Endodermal cell (in vitro differentiated cells): ENCODE measurements at places on chromosomes 11 and 22. TPM values are rescaled to one million over a fixed set of nuclear protein-coding genes. Genes with fewer than 3 reads are reported as not detected.

DNA sequence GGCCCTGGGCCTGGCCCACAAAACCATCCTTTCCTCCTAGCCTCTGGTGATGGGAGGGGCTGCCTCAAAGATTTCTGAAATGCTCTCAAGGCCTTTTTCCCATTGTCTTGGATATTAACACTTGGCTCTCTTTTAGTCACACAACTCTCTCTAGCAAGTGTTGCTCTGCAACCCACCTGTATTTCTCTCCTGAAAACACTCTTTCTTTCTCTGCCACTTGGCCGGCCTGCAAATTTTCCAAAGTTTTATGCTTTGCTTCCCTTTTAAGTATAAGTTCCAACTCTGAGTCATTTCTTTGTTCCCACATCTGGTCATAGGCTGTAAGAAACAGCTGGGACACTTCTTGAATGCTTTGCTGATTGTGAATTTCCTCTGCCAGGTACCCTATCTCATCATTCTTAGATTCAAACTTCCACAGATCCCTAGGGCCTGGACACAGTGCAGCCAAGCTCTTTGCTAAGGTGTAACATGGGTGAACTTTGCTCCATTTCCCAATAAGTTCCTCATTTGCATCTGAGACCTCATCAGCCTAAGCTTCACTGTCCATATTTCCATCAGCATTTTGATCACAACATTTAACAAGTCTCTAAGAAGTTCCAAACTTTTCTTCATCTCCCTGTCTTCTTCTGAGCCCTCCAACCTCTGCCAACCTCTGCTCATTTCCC is 93.8 kb downstream of the TRIM29 start:
- DNase-seq, result no peak

DNA sequence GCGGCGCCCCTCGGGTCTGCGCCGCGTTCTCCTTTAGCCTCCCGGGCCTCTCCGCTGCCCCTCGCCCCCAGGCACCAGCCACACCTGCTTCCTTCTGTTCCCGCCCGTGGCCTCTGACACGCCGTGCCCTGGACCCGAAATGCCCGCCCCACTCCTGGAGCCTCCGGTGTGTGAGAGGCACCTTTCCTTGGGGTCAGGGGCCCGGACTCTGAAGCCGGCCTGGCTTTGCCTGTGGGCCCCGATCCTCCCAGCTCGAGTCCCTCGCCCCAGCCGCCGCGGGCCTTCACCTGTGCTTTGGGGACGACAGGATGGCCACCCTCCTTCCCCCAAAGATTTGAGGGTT is 661 bp upstream of the CDPF1 start:
- no peak for DNase-seq

OR56B4 gene
- not detected in 2 replicates for total RNA-seq

FGF3 gene
- not detected in 3 replicates for total RNA-seq

C11orf42 gene
- not detected in 2 replicates for total RNA-seq

DNA sequence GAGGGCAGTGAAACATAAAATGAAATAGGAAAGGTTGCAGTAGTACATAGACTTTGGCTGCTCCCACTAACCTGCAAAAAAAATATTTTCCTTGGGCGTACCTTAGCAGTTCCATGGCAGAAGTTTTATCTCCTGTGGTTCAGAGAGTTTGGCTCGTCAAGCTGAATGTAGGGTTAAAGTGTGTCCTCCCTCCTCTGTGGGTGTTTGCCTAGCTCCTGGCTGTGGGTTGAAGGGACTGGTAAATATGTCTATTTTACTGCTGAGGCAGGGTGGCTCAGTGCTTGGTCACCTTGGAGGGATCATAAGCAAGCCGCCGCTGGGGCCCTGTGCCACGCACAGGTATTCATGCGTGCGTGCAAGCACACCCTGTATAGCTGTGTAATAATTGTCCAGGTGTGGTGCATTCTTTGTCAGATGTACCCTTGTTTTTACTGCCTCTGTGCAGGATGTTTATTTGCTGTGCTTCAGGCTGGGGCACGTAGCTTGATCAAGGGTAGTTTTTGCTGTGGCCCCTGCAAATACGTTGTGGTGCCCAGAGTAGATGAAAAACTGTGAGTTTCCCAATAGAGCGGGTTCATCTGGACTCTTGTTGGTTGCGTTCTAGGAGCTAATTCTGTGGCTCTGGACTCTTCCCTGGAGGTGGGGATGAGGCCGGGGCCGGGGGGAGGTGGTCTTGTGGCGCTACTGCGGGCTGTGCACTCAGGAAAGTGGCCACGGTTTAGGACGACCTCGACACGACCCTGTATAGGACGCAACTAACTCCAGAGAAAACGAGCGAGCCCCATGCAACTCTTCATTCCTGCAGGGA is 732 bp upstream of the SORL1 start:
- no peak for DNase-seq

DNA sequence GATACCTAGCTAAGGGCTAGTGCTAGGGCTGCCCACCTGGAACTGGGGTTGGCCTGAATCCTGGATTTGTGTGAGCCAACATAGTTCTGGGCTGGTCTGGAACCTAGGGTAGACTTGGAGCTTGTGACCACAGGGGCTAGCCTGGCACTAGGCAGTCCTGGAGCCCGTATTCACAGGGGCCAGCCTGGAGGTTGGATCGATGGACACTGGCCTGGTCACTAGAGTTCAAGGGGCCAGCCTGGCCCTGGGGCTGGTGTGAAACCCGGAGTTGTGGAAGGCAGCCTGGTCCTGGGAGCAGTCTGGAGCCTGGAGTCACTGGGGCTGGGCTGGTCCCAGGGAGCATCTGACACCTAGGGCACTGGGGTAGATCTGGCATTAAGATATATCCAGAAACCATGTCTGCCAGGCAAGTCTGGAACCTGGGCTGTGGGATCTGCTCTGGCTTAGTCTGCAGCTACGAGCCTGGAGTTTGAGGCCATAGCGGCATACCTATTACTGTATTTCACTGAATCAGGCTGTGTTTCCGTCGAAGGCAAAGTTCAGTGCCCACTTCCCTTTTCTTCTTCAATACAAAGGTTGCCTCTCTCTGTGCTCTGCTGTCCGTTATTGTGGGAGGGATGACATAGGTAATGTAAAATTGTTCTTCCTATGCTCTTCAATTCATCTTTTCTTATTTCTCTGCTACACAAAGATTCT is 9.1 kb upstream of the GLYATL1B start:
- DNase-seq, result no peak

CDKN1C gene
- total RNA-seq, result 36.6 to 86.6 TPM (median 37.6 TPM) in 3 replicates

GRCh38 chr11:120172054-120172911 is 34.4 kb upstream of the TRIM29 start:
- DNase-seq, result peak; percentile 92

GRCh38 chr22:25747245-25747944 is 5.4 kb downstream of the MYO18B start:
- no peak for DNase-seq

GRCh38 chr22:40345815-40346184 is 500 bp upstream of the ADSL start:
- peak; percentile 69 for DNase-seq

ENTHD1 gene
- total RNA-seq, result not detected in 3 replicates

- peak; percentile 40 for DNase-seq
Measured at GRCh38 chr11:69232821-69233743, 60.9 kb upstream of the MYEOV start.

DNA sequence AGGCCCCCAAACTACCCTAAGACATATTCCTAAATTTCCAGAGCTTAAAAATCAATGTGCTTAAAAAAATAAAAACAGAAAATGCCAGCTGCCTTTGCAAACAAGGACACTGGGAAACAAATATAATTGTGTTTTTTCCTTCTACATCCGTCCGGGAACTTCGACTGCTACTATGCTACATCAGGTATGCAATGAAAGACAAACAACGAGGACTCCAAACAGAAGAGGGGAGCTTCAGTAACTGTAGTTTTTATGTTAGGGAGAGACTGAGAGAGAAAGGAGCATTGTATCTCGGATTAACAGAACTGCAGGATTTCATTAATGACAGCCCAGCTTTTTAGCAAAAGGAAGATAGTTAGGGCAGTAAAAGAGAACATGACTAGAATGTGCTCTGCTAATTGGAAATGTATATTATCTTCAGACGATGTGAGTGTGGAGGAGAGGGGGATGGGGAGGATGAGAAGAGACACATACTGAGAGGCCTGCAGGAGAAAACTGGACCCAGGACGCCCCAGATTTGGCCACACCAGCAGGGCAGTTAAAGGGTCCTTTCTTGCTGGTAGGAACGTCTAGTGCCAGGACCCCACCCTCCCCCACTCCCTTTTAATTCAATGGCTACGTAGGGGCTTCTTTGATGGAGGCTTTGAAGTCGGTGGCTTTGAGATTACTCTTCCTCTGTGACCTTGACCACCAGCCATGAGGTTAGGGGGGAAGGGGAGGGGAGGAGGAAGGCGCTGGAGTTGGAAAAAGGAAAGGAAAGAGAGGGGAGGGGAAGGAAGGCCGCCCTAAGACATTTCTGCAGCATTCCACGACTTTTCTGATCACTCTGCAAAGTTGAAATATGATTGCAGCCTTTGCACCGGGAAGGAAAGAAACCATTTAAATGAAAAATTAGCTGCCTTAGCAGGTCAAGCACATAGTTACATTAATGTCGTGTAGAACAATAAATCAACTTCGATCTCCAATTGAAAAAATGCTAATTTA is 187.1 kb downstream of the BLID start:
- peak; percentile 65 for DNase-seq

DNA sequence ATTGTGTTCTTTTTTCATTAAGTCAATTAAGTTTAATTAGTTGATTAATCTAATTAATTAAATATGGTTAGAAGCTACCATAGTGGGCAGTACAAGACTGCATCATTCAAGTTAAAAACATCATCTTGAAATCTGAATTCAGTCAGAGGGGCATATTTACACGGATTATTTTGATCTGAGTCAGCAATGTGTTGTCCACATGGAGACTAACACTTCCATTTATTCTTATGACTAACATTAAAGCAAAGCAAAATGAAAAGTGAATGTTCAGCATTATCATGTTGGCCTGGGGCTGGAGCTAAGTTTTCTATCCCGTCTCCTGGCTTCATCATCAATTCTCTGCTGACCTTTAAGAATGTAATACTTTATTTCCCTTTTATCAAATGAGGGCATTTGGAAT is 17.3 kb downstream of the FLI1 start:
- no peak for DNase-seq

DNA sequence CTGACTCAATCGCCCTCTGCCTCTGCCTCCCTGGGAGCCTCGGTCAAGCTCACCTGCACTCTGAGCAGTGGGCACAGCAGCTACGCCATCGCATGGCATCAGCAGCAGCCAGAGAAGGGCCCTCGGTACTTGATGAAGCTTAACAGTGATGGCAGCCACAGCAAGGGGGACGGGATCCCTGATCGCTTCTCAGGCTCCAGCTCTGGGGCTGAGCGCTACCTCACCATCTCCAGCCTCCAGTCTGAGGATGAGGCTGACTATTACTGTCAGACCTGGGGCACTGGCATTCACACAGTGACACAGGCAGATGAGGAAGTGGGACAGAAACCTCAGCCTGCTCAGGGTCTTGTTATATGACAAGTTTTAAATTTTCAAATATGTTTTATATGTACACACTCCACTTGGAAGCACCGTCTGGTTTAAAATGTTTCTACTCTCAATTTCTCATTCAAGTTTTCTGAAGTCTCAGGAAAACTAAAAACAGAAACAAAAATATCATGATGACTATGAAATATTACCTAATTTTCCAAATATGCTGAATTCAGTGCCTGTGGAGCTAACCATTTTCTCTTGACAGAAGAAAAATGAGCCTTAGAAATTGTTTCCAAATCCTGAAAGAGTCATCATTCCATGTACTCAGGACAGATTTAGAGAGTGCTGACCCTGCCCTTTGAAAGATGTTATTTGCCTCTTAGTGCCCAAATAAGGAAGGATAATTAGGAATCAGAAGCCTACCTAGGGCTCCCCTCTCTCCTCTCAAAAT is 48.8 kb upstream of the TOP3B start:
- DNase-seq, result no peak
